ENCODE measurements at places on chromosomes 11 and 22.

DNA sequence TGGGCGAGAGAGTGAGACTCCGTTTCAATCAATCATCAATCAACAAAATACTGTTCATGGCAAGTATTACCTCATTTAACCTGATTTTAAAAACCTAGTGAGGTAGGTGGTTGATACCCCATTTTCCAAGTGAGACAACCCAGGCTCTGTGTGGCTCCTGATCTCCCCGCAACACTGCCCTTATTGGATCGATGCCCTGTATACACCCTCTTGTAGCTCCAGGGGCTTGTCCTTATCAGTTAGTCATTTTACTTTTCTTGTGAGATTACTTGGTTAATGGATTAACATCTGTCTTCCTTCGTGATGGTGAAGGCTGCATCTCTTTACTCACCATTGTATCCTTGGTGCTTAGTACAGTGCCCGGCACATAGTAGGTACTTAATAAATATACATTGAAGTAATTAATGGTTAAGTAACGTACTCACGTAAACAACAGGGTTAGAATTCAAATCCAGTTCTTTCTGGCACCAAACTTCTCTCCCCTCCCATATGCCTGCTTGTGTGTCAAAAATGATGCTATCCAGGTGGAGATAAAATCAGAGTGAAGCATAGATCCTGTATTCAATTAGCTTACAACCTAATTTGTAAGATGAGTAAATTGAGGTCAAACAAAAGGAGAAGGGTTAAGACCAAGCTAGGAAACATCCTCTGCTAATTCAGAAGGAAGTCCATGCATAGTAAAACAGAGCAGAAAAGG, 1.8 kb upstream of the PRG2 start:
- DNase-seq = no peak
- no peaks in the 10 kb centered on the region for H3K4me1 ChIP-seq
- peaks cover 29% of the 10 kb centered on the region for H3K27me3 ChIP-seq
- H3K36me3 ChIP-seq = no peaks in the 10 kb centered on the region

DNA sequence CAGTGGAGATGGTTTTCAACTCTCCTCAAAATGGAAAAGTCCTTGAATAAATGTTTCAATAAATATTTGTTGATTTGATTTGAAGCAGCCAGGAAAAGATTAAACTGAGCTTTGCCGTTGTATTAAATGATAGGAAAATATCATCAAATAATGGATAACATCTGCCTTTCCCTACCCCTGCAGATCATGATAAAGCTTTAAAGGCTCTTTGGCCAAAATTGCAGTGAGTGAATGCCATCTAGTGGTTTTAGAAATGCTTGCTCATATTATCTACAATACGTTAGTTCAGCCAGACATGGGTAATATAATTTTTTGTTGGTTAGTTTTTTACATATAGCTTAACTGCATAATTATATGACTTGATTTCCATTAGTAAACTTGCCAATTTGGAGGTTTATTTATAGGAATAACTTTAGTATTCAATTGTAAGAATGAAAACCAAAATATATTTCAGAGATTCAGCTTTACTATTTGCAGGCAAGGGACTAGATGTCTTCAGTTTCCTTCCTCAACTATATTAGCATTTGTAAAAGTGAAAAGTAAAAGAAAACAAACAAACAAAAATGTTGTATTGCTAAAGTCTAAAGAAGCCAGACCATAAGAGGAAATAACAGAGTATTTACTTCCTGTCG, 159.2 kb downstream of the MSANTD4 start:
- no peaks in the 10 kb centered on the region for H3K27me3 ChIP-seq
- no peak overlapping the region for H3K4me3 ChIP-seq
- no peaks in the 10 kb centered on the region for H3K36me3 ChIP-seq
- peak; percentile 61 for DNase-seq

DNA sequence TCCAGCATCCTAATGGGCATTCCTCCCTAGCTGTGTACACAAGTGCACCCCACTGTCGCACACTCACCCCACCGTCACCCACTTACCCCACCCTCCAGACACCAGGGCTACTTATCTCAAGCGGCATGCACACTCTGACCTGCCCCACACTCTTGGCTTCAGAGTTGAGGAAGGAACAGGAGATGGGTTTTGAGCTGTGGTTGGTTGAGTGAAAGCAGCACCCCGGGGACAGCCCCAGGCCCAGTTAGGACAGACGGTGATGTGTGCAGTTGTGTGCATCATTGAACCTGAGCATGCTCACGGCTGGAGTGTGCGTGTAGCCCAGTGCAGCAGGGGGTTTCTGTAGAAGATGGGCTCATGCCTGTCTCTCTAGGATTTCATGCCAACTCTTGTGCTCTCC, 32.5 kb downstream of the AHNAK start:
- H3K27me3 ChIP-seq = no peaks in the 10 kb centered on the region
- no peaks in the 10 kb centered on the region for H3K36me3 ChIP-seq
- DNase-seq = no peak
- H3K4me1 ChIP-seq = peaks cover under 1% of the 10 kb centered on the region

- H3K4me3 ChIP-seq = no peak overlapping the region
- H3K36me3 ChIP-seq = no peaks in the 10 kb centered on the region
- peaks cover 44% of the 10 kb centered on the region for H3K4me1 ChIP-seq
Observed at GRCh38 chr22:38858492-38858891, 13.5 kb downstream of the CBX6 start.

GRCh38 chr22:30754971-30755758, 60.5 kb downstream of the OSBP2 start:
- H3K36me3 ChIP-seq = no peaks in the 10 kb centered on the region
- no peak overlapping the region for H3K4me3 ChIP-seq
- no peaks in the 10 kb centered on the region for H3K27me3 ChIP-seq
- no peaks in the 10 kb centered on the region for H3K4me1 ChIP-seq
- DNase-seq = peak; percentile 84

DNA sequence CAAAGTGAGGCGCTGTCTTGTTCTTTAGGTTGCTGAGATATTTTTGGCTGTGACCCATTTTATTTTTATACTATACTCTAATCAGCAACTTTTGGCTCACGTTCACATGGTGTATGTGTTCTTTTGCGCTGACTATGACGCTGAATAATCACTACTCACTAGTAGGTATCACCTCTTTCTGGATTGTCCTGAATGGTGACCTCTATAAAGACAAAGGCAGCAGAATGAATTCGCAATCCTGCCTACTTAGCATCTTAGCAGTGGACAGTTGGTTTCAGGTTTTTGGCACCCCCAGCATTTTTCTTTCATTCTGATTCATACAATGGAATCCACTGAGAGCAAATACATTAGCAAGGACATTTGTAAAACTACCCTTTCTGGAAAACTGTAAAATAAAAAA, 351.3 kb downstream of the JRKL start:
- no peaks in the 10 kb centered on the region for H3K4me1 ChIP-seq
- no peaks in the 10 kb centered on the region for H3K36me3 ChIP-seq
- no peak overlapping the region for H3K4me3 ChIP-seq
- DNase-seq = no peak
- H3K27me3 ChIP-seq = no peaks in the 10 kb centered on the region

DNA sequence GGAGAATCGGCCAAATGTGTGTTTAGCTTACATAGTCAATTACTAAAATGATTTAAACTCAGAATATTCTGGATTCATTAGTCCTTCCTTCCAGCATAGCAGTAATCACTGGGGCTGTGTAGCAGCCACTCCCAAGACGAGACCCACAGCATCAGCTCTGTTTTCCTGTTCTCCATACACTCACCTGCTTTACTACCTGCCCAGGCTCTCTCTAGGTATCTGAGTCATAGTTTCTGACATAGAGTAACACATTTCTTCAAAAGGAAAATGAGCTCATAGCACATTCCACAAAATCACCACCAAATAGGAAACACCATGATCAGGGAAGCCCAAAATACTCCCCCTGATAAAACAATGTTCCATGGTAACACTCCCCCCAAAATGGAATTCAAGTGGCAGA, 22.9 kb downstream of the MORC2 start:
- peaks cover 29% of the 10 kb centered on the region for H3K4me1 ChIP-seq
- H3K36me3 ChIP-seq = no peaks in the 10 kb centered on the region
- H3K27me3 ChIP-seq = no peaks in the 10 kb centered on the region

GRCh38 chr11:102583141-102583873, 41.8 kb downstream of the MMP20 start:
- no peaks in the 10 kb centered on the region for H3K36me3 ChIP-seq
- no peak overlapping the region for H3K4me3 ChIP-seq
- DNase-seq = no peak
- no peaks in the 10 kb centered on the region for H3K27me3 ChIP-seq
- H3K4me1 ChIP-seq = no peaks in the 10 kb centered on the region
- no peak overlapping the region for H3K27ac ChIP-seq

DNA sequence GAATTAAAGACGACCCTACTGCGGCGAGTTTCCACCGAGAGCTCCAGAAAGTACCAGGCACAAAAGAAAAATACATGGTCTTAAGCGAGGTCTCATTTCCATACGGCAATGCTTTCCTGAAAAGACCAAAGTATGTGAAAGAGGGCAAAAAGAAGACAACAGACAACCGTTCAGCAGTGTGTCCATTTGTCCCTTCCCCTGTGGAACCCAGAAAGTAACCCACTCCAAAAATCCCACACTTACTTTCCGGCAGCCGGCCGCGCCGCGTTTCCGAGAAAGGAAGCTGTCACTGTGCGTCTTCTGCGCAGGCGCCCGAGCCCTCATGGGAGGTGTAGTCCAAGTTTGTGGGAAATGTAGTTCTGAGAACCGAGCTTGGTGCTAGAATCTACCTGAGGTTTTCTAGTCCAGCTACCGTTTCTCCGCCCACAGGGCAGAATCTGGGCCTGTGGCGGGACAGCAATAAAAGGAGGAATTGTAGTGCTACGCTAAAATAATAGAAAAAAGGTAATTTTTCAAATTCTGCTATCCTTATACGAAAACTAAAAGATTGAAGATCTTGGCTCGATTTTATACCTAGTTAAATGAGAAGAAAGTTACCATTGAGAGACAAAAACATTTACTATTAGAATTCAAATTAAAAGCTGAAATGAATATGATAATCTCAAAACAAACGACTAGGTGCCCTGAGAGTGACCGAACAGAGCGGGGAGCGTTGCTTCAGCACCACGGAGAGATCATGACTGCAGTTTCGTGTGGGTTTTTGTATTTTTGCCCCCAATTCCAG, at the start of gene PUS3:
Gene PUS3 (minus strand): TSS at position 280 of the 784 bp plus-strand sequence. CDS start 6,922 bp downstream, outside the sequence.
- peaks cover 32% of the 10 kb centered on the region for H3K27me3 ChIP-seq
- no peaks in the 10 kb centered on the region for H3K36me3 ChIP-seq
- peak; percentile 92 for DNase-seq
- H3K4me1 ChIP-seq = peaks cover 5% of the 10 kb centered on the region
- no peak within 1 kb of the TSS for H3K27ac ChIP-seq

GRCh38 chr22:35997438-35997837, 31.2 kb downstream of the RBFOX2 start:
- no peaks in the 10 kb centered on the region for H3K4me1 ChIP-seq
- no peak for DNase-seq
- H3K27me3 ChIP-seq = no peaks in the 10 kb centered on the region
- no peaks in the 10 kb centered on the region for H3K36me3 ChIP-seq

DNA sequence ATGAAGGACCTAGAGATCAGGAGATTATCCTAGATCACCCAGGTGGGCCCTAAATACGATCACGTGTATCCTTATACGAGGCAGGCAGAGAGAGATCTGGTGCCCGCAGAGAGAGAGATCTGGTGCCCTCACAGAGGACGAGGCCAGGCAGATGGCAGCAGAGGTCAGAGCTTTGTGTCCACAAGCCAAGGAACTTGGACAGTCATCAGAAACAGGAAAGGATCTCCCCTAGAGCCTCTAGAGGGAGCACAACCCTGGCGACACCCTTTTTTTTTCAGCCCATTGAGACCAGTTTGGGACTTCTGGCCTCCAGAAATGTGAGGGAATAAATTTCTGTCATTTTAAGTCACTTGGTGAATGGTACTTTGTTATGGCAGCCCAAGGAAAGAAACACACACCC, 25.5 kb upstream of the TIMP3 start:
- DNase-seq = peak; percentile 30
- H3K27ac ChIP-seq = no peak overlapping the region
- no peaks in the 10 kb centered on the region for H3K27me3 ChIP-seq
- no peaks in the 10 kb centered on the region for H3K36me3 ChIP-seq

DNA sequence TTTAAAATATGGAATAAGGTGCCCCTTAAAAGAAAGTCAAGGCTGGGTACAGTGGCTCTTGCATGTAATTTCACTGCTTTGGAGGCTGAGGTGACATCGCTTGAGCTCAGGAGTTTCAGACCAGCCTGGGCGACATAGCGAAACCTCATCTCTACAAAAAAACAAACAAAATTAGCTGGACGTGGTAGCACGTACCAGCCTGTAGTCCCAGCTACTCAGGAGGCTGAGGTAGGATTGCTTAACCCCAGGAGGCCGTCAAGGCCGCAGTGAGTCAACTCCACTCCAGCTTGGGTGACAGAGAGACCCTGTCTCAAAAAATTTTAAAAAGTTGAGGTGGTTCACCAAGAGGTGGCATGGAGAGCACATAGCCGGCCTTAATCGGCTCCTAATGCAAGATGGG, 17.7 kb upstream of the ADORA2A start:
- H3K36me3 ChIP-seq = no peaks in the 10 kb centered on the region
- H3K4me3 ChIP-seq = no peak overlapping the region
- no peaks in the 10 kb centered on the region for H3K4me1 ChIP-seq
- no peaks in the 10 kb centered on the region for H3K27me3 ChIP-seq
- DNase-seq = no peak

- no peak for DNase-seq
- no peaks in the 10 kb centered on the region for H3K4me1 ChIP-seq
- H3K36me3 ChIP-seq = peaks cover 3% of the 10 kb centered on the region
- H3K4me3 ChIP-seq = no peak overlapping the region
- H3K27me3 ChIP-seq = peaks cover 9% of the 10 kb centered on the region
Observed at GRCh38 chr11:3994030-3994640, 100.5 kb upstream of the RRM1 start.

DNA sequence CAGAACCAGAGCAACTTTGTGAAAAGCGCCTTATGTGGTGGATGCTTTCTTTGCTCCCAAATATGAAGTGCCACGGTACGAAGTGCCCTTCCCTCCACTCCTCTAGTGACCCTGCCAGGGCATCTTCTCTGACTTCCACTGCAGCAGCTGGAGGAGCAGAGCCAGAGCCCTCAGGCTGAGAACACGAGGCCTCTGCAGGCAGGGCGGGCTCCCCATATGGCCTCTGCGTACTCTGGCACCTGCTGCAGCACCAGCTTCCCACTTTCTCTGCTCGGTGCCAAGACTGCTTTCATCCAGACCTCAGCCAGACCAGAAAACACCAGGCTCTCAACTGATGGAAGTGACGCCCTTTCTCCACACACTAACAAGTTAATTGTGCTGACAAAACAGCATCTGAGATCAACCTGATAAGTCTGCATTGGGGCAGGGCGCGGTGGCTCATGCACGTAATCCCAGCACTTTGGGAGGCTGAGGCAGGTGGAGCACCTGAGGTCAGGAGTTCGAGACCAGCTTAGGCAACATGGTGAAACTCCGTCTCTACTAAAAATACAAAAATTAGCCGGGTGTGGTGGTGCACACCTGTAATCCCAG, 12.8 kb downstream of the UFD1 start:
- H3K4me3 ChIP-seq = no peak overlapping the region
- H3K27ac ChIP-seq = no peak overlapping the region
- no peak for DNase-seq
- no peaks in the 10 kb centered on the region for H3K36me3 ChIP-seq
- no peaks in the 10 kb centered on the region for H3K27me3 ChIP-seq
- no peaks in the 10 kb centered on the region for H3K4me1 ChIP-seq

- no peak for DNase-seq
- H3K27me3 ChIP-seq = no peaks in the 10 kb centered on the region
- H3K4me3 ChIP-seq = no peak overlapping the region
- no peaks in the 10 kb centered on the region for H3K4me1 ChIP-seq
- no peak overlapping the region for H3K27ac ChIP-seq
Observed at GRCh38 chr22:34236527-34236926, 316.3 kb upstream of the LARGE1 start.
